Placental pericyte (primary cell): ENCODE measurements at places on chromosomes 7 and 10. TPM values are rescaled to one million over a fixed set of nuclear protein-coding genes. Genes with fewer than 3 reads are reported as not detected.

The AEBP1 gene
- 41.8 and 95.6 TPM in 2 replicates for total RNA-seq

The RSPH10B gene
- total RNA-seq, result under 0.01 TPM in 1 of 2 replicates, not detected in the other

The LRRC4 gene
- under 0.01 and 0.29 TPM in 2 replicates for total RNA-seq

The GRK5 gene
- total RNA-seq, result 33.9 and 52.8 TPM in 2 replicates

The ACSL5 gene
- total RNA-seq, result 1.4 and 1.5 TPM in 2 replicates
